Globus pallidus (tissue), 1 donor: ENCODE measurements at places on chromosomes 5 and 9.
A peak's percentile ranks its signal among the peaks of the same experiment; 100 is the strongest.

DNA sequence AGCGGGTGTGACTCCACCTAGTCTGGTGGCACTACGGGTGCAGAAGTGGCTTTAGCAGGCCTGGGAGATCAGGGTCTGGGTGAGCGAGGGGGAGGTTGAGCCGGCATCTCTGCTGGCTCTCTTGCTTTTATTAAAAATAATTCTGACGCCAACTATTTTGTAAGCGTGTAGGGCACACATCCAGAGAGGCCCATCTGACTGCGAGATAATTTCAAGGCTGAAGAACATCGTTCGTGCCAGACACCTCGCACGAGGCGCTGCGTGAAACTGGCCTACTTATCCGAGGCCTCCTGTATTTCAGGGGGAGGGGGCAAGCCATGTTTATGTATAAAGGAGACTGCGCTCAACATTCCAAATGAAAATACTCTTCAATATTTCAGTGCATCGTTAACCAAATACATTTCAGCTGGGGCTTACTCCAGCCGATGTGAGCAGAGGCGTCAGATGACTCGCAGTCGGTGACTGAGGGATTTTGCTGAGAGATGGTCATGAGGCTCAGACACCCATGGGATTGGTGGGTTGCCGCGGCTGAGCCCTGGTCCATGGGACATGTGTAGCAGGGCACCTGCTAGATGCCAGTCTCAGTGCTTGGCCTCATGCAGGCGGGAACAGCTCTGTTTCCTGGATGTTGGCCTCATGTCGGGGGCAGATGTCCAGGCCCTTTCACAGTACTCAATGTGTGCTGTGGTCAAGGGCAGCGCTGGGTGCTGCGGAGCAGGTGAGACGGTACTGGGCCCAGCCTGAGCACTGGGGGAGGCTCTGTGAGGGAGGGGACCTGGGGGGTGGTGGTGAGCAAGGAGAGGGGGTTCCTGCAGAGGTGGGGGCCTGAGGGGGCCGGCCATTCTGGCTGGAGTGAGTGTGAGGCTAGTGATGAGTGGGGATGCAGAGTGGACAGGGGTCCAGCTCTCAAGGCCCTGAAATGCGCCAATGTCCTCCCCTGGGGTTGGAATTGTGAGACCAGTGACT, 201.5 kb downstream of the DAB2IP start:
- no peak for DNase-seq

GRCh38 chr9:131995382-131995781, 84.3 kb downstream of the MED27 start:
- DNase-seq = no peak

GRCh38 chr5:127957701-127958239, 125.8 kb upstream of the SLC12A2 start:
- DNase-seq = no peak

DNA sequence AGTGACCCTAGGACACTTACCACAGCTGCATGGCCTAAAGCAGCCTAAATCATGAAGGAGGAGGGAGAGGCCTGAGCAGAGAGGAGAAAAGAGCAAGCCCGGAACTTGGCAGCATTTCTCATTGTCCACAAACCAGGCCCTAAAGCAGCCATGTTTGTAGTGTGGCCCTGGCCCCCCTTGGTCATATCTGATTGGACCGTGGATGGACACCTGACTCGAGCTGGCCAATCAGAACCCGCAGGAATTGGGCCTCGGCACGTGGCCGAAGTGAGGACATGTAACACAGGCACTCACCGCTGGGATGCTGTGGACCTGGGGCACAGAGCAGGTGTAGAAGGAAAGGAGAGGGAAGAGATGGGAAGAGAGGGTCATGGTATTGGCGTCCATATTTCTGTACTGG, 56.9 kb downstream of the ASS1 start:
- DNase-seq = no peak

DNA sequence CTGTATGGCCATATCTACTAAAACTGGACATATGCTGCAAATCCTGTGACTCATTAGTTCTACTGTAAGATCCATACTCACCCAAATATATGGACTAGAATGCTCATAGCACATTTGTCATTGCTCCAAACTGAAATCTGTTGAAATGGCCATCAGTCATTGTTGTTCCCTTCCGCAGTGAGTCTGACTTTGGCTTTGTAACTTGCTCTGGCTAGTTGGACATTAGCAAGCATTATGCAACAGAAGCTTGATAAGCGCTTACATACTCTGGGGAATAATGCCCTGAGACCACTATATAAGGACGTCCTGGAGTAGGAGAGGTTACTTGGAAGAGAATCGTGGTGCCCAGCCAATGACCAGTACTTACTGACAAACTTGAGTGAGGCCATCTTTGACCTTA, 9.0 kb downstream of the KIAA1958 start:
- DNase-seq = no peak

GRCh38 chr9:135030566-135031226, 56.8 kb upstream of the OLFM1 start:
- no peak for DNase-seq

GRCh38 chr5:168273056-168273980, 18.1 kb upstream of the WWC1 start:
- DNase-seq = no peak

- DNase-seq = no peak
These were observed 72.8 kb downstream of the OTULIN start for GRCh38 chr5:14737291-14737690.

DNA sequence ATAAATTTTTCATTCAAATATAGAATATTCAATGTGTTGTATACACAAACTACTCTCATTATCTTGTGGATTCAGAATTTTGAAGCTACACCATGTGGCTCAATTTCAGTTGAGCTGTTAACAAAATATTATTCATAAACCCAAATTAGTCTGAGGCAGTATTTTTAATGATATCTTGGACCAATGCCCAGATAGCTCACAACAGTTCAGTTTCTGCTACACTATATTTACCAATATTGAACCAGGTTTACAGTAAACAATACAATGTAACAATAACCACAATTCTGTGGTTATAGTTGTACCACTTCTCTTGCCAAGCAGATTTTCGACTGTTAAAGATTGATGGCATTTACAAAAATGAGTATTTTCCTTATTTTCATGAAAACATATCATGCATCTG, 99.9 kb downstream of the SSBP2 start:
- no peak for DNase-seq

- DNase-seq = no peak
These were observed 20.7 kb upstream of the SLC12A7 start for GRCh38 chr5:1132570-1132969.

DNA sequence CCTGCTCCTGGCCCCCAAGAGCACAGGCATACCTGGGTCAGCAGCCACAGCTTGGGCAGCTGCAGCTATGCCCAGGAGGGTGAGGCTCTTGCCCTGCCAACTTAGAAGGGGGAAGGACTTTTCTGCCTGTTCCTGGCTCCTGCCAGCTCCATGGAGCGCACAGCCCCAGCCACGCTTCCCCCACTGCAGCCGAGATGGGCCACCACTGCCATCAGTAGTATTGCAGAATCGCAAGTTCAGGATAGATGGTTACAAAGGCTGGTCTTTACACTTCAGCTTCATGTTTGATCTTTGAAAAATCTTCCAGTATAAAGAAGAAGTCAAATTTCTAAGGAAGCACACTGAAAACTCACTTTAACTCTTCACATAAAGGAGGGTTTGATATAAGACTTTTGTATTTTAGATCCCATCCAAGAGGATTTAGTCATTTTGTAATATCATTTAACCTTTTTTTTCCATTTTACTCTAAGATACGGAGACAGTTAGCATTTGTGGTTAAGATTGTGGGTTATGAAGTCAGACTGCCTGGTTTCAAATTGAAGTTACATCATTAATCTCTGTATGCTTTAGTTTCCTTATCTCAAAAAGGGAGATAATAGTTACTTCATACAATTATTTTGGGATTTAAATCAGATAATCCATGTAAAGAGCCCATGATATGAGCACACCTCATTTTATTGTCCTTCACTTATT, 81.8 kb downstream of the NLN start:
- no peak for DNase-seq

GRCh38 chr9:116435706-116436105, 251.4 kb upstream of the TRIM32 start:
- DNase-seq = no peak

GRCh38 chr9:27108981-27109541, at the start of gene TEK:
Gene TEK (plus strand): TSS chr9:27109225. CDS start chr9:27109591, 366 bp downstream.
- no peak for DNase-seq

DNA sequence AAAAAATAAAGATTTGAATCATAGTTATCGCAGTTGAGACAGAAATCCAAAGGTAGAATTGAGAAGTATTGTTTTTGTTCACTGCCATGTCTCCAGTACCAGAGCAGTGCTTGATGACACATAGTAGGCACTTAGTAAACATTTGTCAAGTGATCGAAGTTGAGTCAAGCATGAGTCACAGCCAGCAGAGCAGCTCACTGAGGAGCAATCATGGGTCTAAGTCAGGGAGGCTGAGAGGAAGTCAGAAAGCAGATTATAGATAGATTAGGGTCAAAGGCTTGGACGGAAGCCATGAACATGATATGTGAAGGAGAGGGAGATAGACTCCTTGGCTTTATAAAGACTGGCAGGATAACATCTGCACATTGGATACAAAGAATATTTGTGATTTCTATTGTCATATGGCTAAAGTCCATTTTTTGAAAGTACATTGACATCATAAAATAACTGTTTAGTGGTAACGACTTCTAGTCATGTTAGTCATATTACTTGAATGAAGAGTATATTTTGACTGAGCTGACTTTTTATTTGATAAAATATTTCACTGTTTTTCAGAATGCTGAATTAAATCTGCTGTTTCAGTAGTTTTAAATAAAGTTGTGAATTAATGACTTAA, 168.5 kb downstream of the RAB3C start:
- DNase-seq = no peak

DNA sequence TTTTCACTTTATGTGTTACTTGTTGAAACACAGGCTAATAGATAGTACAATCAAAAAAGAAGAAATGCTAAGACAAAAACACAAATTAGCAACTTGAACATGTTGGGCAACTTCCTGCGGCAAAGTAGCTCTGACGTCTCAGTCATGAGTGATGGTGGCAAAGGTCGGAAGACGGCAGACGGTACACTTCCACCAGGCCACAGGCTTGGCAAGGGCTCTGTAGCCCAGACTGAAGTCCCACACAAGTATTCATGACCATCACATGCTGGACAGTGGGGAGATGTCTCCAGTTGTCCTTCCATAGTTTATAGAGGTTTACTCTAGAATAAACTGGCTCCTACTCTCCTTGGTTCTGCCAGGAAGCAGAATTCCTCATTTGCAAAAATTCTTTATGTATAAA, 831.3 kb downstream of the MTRR start:
- DNase-seq = no peak

DNA sequence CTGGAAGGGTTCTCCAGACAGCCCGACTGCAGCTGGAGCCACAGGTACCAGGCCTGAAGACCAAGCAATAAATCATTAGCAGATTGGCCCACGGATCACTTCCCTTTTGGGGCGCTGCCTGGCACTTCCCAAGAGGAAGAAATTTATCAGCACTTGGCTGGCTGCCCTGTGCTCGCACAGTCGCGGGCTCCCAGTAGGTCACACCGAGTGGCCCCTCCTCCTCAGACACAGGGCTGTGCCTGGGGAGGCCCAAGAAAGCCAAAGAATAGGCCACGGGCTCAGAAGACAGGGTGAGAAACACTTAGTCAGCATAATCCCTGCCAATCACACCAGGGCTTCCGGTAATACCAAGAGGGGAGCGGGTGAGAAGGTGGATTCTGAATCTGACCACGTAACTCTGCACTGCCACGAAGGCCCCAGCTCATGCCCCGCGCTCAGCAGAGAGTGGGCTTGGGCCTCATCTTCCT, 115.7 kb upstream of the MSX2 start:
- peak; percentile 18 for DNase-seq

DNA sequence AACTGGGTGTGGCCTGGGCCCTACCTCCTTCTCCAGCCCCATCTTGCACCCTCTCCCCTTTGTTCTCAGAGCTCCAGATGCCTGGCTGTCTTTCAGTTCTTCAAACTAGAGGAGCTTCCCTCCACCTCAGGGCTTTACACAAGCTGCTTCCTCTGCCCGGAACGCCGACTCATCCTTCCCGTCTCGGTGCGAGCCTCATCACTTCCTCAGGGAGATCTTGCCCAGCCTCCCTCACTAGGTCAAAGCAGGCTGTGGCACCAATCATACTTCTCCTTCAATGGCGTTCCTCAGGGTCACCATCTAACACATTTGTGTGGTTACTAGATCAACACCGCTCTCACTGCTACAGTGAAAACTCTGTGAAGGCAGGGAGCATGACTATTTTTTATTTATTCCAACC, 56.2 kb upstream of the ZSWIM6 start:
- DNase-seq = peak; percentile 63

DNA sequence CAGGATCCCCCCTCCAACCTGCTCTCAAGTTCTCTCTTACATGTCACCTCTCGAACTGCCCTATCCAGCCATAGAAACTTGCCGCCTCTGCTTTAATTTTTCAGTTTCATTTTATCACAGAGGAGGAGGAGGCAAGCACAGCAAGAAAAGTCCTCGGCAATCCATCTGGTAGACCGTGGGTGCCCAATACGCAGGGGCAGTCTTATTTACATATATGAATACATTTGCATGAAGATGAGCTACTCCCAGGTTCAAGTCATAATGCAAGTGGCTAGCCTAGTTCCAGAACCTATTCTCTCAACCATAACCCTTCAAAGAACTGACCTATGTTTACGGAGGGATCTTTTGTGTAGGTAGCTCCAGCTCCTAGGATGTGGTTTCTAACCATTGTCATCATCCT, 223.2 kb upstream of the PANK3 start:
- no peak for DNase-seq

DNA sequence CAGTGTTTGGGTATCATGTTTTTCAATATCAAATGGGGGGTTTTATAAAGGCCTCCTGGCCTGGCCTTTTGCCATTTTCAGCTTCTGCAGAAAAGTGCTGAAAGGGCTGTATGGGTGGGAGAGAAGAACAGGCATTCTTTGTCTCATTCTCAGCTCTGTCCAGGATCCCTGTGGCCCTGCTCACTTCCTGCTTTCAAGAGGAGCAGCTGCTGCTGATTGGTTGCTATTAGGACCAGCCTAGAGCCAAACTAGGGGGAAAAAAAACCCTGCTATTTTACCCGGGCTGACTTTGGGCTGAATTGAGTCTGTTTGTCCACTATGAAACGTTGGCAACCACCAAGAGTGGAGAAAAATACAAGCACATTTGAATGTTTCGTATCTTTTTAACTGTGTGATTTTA, 117.1 kb downstream of the CMYA5 start:
- DNase-seq = peak; percentile 75

DNA sequence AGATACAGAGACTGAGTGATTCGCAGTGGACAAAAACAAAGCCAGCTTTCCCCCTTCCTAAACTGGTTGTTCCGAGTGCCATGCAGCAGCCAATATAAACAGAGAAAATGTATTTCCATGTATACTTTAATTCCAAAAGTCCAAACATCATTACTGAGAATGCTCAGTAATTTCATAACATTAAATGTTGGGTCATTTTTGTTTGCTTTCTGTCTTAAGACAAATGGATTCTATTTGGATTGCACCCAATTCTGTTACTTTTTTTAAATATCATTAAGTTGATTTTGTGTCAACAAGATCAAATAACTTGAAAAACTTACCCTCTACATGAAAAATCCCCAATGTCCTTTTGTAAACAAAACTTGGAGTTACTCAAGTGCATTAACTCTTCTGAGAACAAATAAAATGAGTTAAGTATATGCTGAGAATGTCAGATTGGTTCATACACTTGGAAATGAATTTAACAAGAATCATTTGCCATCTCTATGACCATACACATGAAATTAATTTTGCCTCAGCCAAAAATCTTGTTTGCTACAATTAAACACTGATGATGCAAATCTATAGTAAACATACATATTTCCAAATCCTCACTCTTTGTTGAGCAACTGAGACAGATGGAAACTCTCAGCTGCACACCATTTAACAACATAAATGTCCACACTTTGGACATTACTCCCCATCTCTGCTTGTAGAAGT, 19.4 kb downstream of the LURAP1L start:
- no peak for DNase-seq
